ENCODE measurements at places on chromosomes 11 and 22.

DNA sequence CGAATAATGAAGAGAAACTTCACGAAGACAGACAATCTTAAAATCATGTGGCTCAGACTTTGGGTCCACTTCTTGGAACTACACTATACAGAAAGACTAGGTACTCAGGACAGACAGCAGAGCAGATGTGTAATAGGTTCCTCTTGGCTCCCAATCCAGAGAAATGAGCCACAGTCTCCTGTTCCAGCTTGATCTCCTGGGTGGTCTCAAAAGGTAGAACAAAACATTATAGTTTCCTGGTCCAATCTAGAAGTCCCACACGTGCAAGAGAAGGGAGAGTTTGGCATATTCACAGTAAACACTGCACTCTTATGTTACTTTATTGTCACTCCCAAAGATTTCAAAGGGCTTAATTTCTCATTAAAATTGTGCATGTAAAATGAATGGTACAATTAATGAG lies 134.5 kb upstream of the FIBIN start:
- no peak for DNase-seq

DNA sequence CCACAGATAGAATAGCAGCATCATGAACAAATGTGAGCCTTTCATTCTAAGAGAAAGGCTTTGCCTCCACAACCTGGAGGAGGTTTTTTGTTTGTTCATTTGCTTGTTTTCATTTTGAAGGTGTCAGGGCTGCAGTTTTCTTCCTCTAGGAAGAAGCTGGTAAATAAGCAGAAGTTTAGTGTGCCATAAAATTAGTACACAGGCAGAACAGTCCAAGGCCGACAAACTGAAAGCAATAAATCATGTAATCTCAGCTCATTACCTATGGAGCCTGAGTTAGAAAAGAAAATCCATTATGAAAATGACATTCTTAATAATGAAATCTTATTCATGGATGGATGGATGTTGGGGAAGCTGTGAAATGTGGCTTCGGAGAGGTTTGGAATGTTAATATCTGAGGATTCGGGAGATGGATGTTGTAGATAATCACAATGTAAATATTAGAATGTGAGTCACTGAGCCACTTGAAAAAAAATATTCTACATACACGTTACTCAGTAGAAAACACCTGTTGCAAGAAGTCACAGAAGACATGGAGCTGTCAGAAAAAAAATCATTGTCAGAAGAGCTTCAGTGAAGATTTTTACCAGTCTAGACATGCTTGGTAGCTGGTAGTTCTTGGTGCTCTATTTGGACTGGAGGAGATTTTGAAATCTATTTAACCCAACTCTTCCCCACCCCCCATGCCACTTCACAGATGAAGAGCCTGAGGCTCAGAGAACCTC lies 15.0 kb upstream of the ZDHHC13 start:
- no peak for DNase-seq

DNA sequence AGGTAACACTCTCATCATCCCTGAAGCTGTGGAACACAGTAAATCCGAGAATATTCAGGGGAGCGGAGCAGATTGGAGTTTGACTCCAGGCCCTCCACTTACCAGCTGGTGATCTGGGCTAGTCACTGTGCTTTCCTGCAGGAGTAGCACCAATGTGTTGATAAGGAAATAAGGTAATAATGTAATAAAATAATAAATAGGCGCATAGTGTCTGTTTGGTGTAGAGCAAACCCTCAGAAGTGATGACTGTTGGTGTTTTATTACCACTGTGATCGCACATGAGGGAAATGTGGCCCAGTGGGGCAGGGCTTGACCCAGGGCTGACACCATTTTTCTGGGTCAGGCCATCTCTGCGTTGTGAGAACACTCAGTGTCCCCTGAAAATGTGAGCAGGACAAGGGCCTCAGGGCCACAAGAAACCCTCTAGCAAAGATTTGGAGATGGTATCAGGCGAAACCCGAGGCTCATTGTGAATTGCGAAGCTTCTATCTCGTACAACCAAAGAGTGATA lies 563.9 kb upstream of the B3GAT1 start:
- no peak for DNase-seq

DNA sequence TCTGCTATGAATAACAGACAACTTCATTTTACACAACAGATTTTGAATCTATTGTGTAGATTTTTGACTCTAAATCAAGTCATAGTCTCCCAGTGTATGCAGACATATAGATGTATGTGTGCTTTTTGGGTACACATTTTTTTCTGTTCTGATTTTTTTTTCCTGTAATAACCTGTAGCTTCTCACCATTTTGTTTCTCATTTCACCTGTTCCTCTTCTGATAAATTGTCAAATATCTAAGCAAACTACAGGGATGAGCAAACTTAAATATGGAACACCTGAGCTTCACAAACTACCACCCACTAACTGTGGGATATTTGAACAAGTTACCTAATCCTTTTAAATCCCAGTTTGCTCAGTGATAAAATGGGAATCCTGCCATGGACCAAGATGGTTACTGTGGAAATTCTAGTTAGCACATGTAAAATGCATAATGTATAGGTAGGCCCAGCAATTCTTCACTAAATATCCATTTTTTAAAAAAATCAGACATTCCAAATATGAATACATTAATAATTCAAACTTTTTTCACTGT lies 15.7 kb downstream of the LGR4 start:
- no peak for DNase-seq

DNA sequence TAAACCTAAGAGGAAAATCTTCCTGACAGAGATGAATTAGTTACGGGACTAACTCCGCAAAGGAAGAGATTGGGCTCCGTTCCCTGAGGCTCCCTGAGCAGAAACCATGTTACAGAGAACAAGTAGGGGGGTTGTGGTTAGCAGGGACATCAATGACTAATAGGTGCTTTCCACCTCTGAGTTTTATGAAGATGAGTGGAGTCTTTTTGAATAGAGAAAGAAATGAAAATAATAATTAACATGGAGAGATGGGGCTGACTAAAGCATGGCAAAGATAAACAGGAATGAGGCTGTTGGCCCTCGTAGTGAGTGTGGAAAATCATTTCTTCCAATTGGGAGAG lies 47.5 kb upstream of the PICALM start:
- no peak for DNase-seq

DNA sequence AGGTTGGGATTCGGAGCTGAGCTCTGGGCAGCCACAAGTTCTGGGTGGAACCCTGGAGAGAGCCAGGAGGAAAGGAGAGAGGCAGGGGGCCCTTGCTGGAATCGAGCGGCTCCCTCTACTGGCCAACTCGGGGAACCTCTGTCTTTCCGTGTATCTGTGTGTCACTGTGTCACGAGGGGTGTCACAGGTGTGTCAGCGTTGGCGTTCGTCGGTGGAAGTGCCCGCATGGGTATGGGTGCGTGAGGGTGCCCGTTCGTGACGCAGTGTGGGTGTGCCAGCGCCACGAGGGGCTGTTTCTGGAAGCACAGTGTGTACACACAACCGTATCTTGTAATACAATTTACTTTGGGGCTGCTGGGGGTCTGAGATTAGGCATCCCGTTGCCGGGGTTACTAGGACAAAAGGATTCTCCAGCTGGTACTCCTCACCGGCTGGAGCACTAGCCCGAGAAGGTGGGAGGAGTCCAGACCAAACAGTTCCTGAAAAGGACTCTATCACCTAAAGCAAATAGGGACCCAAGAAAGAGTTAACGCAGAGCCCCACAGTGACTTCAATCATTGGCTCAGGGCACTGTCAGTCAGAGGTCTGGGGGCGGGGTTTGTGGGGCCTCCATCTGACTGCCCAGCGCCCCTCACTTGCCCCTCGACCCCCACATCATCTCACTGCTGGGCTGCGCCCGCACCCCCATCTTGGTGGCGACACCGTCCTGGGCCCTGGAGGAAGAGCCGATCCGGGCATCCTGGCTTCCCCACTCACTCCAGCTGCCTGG lies 2.6 kb upstream of the BCL9L start:
- DNase-seq, result peak; percentile 98

- no peak for DNase-seq
Observed at GRCh38 chr11:102391549-102392237, 44.7 kb downstream of the BIRC2 start.

DNA sequence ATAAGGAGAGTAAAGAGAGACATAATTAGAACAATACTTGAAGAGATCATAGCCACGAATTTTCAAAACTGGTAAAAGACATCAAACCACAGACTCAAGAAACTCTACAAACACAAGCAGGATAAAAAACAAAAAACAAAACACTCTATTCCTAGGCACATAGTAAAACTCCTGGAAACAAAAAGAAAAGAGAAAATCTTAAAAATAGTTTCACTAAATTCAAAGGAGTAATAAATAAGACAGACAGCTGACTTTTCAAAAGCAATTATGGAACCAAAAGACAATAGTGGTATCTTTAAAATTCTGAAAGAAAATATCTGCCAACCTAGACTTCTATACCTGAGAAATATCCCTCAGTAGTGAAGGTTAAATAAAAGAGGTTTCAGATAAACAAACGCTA lies 9.2 kb upstream of the NARS2 start:
- no peak for DNase-seq

DNA sequence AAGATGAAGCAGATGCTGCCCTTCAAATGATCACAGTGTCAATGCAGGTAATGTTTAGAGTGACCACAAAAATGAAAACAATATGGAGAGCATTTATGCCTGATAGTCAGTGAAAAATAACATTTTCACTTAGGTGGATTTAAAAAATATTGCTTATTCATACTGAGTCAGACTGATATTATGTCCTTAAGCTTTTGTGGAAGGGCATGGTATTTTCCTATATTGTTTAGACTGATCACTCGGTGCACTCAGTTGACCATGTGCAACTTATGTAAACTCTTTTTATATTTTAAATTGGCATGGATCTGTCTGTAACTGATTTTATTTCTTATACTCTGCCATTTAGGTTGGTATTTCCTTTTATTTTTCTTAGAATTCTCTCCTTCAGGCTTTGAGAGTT lies 106.6 kb downstream of the DYNC2H1 start:
- DNase-seq, result no peak

DNA sequence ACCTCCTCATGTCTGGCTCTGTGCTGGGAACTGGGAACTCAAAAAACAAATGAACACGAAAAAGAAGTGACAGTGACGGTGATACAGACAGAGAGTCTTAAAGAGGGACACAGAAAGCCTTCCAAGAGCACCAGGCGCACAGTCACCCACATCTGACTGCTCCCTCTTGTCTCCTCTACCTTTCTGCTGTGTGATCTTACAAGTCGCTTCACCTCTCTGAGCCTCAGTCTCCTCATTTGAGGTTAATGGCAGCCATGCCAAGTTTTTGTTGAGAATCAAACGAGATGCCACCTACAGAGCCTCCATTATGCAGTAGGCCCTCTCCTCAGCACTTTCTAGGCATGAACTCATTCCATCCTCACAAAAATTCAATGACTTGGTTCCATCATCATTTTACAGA lies 3.7 kb downstream of the LRRC32 start:
- DNase-seq, result no peak

DNA sequence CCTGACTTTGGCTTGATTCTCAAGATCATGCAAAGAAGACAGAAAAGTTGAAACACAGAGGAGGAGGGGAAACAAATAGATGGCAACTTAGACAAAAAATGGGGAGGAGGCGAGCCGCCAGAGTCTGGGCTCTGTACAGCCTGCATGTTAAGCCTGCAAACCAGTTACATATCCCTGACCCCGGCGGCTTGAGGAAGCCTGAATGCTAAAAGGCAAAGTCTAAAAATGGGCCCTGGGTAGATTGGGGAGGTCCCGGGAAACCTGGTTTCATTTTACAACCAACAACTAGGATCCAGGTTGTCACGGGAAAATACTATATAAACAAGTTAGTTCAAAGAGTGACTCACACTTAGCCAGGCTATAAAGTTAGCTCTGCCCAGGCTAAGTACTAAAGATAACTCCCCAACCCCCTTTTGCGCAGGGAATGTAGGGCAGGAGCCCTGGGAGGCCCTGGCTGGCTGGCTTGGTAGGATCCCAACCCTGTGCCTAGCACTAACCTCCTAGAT lies 18.8 kb upstream of the ZBTB16 start:
- no peak for DNase-seq

GRCh38 chr11:134145715-134146114 lies 76.8 kb downstream of the JAM3 start:
- DNase-seq, result no peak

GRCh38 chr11:130208241-130209127 lies 48.9 kb downstream of the ST14 start:
- DNase-seq, result no peak

DNA sequence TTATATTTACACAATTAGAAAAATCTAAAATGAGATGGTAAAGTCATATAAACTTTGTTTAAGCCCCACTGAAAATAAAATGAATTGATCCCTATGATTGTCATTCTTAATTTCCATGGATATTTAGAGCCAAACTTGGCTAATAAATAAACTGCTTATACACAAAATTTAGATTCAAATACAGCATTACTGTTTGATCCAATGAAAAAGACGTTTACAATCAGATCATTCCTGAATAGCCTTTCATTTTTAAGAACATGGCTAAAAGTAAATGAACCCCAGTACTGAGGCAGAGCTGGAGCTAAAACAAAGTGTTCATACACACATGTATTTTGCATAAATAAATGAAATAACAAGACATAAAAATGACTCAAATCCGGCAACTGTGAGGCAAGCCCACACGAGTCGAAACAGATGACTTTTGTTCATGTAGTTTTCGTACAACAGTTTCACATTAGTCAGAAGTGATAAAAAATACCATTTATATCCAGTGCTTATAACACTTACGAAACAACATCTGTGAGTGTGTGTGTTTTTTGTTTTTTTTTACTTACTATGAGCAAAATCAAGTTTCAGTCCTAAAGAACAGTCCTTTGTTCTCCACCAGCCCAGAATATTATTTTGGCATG lies 386.5 kb downstream of the SOX6 start:
- no peak for DNase-seq

DNA sequence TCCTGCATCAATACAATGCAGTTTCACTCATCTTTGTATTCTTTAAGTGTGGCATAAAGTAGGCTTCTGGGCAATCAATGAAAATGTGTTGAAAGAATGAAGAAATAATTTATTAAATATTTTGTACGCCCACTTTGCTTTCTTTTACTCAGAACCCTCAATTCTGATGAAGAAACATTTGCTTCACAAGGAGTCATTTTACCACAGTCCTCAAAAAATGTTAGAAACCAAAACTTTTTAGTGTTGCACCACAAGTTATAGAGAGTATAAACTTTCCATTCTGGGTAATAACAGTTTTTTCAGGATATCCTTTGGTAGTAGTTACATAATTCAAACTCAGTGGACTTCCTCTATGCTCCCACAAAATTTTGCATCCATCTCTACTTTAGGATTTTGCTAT lies 360.5 kb downstream of the DLG2 start:
- no peak for DNase-seq

- no peak for DNase-seq
Observed at GRCh38 chr22:39651053-39651996, 80.8 kb downstream of the CACNA1I start.

GRCh38 chr11:86063536-86063935 lies 5.3 kb downstream of the PICALM start:
- DNase-seq, result no peak
